Cardiac atrium fibroblast (primary cell): ENCODE measurements at places on chromosomes 11 and 22. TPM values are rescaled to one million over a fixed set of nuclear protein-coding genes. Genes with fewer than 3 reads are reported as not detected.

TRIM51 gene
- total RNA-seq = not detected in 2 replicates

IFITM1 gene
- total RNA-seq = 203 and 427 TPM in 2 replicates

CALCA gene
- not detected in 2 replicates for total RNA-seq

APOC3 gene
- not detected in 2 replicates for total RNA-seq

PANX3 gene
- total RNA-seq = not detected in 2 replicates

APOA5 gene
- not detected in 2 replicates for total RNA-seq

TENM4 gene
- under 0.01 TPM in 1 of 2 replicates, not detected in the other for total RNA-seq

USP2 gene
- not detected in 2 replicates for total RNA-seq

OR4C45 gene
- not detected in 2 replicates for total RNA-seq

TST gene
- 49.4 and 56.7 TPM in 2 replicates for total RNA-seq

ART1 gene
- not detected in 2 replicates for total RNA-seq

MCHR1 gene
- total RNA-seq = 0.72 and 8.6 TPM in 2 replicates

ALDH3B1 gene
- total RNA-seq = 10.8 and 14.6 TPM in 2 replicates

PLAAT5 gene
- 0.16 TPM in 1 of 2 replicates, not detected in the other for total RNA-seq

PTPRCAP gene
- total RNA-seq = 2.0 TPM in 1 of 2 replicates, not detected in the other

SMCO4 gene
- 3.6 and 4.5 TPM in 2 replicates for total RNA-seq

C11orf52 gene
- total RNA-seq = 0.65 and 4.3 TPM in 2 replicates

POU2AF1 gene
- total RNA-seq = not detected in 2 replicates

NLRP6 gene
- not detected in 2 replicates for total RNA-seq

SLC6A5 gene
- not detected in 2 replicates for total RNA-seq

P2RX6 gene
- 3.1 and 3.6 TPM in 2 replicates for total RNA-seq

MAPK8IP1 gene
- 11.4 and 19.1 TPM in 2 replicates for total RNA-seq

DRD2 gene
- not detected in 2 replicates for total RNA-seq

WNT7B gene
- total RNA-seq = not detected in 2 replicates

DGKZ gene
- 27.1 and 50.5 TPM in 2 replicates for total RNA-seq

LGALS1 gene
- total RNA-seq = 7,107 and 10,121 TPM in 2 replicates

PLAAT2 gene
- not detected in 2 replicates for total RNA-seq

MUC2 gene
- not detected in 2 replicates for total RNA-seq

JAML gene
- not detected in 2 replicates for total RNA-seq

DNHD1 gene
- 1.9 and 2.2 TPM in 2 replicates for total RNA-seq

HBB gene
- not detected in 2 replicates for total RNA-seq

LIF gene
- total RNA-seq = 2.0 and 9.7 TPM in 2 replicates

UCP3 gene
- not detected in 2 replicates for total RNA-seq

MAP6 gene
- total RNA-seq = 2.0 and 2.4 TPM in 2 replicates
